ENCODE measurements at places on chromosomes 12 and 14.

DNA sequence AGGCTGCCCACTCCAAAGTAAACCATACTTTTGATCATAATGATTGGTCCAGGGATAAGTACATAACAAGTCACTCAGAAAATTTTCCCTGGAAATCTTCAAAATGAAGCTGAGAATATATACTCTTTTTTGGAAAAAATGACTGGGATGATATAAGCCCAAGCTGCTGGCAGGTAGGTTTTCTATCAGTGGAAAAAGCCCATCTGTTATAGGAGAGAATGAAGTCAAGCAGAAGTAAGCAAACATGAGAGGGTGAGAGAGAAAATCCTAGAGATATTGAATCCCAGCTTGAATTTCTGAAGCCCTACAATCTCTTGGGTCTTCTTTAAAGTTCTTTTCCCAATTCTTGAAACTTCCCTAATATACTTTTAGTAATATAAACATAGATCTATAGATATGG, 37.3 kb upstream of the ZDHHC17 start:
- no peak for DNase-seq

GRCh38 chr14:54453252-54453651, 12.1 kb upstream of the CNIH1 start:
- DNase-seq, result no peak

DNA sequence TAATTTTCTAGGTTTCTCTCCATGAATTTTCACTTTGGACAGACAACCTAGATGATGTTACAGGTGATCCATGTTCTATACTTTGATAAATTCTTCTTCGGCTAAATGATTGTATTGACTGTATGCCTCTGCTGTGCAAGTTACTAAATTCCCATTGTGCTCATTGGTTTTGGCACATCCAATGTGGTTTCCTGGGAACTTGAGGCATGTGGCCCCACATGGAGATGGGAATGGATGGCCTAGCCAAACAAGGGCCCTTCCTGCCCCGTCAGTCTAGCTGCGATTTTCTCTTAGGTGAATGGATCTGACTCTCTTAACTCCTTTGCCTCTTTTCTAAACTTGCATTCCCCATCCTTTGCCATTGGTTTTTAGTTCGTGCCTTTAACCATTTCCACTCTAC, 186.2 kb downstream of the PELI2 start:
- no peak for DNase-seq

DNA sequence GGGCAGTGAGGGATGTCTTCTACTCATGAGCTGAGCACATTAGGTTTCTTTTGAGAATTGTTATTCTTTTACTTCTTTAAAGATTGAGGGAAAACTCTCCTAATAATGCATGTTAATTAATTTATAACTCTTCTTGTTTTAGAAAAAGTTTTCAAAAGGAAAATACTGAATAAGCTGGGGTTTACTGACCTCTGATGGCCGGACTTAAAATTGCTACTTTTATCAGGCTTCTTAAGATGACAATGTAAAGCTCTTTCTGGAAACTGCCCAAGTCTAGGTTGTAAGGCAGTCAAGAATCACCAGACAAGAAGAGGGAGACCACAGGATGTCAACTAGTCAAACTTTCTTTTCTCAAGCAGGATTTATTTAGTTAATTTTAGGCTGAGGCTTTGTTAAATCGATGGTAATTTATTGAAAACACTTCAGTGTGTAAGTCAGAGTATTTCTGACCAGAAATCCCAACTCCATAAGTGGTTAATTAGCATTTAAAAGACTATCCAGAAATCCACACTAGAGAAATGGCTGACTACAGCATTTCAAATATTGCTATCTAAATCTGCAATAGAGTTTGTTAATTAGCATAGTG, 82.1 kb downstream of the AVPR1A start:
- DNase-seq, result no peak

- DNase-seq, result no peak
Observed at GRCh38 chr14:95363468-95363954, 43.8 kb upstream of the CLMN start.

DNA sequence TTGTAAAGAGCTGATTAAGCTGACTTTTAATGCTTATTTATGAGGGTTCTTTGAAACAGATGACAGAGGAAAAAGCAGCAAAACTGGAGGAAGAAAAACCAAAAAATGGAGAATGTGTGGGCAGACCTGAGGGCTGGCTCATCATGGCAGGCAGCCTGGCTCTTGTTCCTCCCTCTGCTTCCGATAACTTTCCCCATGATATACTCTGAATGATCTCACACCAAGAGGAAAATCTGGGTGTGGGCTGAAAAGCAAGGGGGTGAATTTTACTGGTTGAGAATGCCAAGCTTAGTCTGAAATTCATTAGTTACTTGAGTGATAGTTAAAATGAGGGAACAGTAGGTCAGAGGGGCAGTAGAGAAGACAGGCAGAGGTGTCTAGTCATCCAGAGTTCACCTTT, 330.1 kb upstream of the PRICKLE1 start:
- DNase-seq, result no peak

- DNase-seq, result peak; percentile 84
Observed at GRCh38 chr12:52023182-52023975, 16.6 kb downstream of the TAMALIN start.

DNA sequence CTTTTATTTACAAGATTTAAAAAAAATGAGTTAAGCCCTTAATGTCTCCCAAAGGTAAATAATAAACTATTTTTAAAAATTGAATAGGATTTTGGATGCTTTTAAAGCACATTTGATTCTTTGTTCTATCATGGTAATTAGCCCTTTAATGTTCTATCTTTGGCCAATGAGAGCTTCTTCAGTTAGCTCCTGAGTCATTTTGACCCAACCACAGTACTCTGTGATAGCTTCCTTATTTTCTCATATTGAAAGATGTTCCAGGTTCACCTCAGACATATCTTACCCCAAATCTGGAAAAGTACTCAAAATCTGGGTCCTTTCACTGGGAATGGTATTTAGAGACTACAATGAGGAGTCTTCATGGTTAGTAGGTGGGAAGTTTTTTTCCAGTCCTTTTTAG, 98.0 kb downstream of the MYRFL start:
- no peak for DNase-seq

DNA sequence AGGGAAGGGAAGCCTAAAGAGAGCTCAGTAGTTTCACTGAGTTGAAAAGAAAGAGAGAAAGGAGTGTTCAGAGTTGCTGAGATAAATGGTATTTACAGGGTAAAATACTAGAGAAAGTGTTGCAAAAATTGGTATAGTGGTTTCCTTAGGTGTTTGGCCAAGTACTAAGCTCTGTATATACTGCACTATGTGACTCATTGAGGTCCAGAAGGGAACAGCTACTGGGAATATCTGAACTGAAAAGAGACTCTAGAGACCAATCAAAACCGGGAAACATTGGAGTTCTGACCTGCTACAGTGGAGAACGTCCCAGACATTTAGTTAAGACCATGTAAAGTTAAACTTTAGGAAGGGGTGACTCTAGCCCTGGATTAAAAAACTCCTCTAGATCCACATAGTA, 42.7 kb upstream of the ALX1 start:
- no peak for DNase-seq

DNA sequence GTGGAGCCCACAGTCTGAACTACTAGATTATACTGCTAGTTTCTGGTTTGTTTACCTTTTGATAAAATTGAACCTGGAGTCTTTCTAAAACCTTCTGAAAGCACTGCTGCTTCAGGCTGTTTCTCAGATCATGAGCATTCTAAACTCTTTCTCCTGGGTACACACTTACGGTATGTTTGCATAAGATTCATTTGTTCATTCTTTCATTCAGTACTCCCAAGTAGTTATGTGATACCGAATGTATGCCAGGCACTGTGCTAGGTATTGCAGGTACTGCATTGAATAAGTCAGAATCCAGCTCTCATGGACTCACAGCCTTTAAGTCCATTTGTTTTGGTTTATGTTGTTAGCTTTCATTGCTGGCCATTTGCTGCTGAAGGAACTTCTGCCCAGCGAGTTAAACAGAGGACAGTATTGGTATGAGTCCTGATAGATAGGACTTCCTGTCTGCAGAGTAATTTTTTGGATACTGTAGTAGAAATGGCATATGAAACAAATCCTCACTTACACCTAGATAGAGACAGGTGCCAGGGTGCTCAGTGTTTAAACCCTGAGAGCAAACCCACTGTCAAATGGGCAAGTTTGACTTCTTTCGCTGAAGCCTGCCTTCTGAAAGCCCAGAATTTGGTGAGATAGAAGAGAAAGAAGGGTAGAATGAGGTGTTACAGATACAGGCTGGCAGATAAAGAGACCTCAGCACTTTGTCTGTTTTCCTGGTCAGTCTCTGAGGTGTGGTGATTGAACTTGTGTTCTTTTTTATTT, 2.1 kb downstream of the SUSD6 start:
- no peak for DNase-seq

GRCh38 chr12:1630133-1630826, 1.2 kb downstream of the WNT5B start:
- DNase-seq, result no peak

DNA sequence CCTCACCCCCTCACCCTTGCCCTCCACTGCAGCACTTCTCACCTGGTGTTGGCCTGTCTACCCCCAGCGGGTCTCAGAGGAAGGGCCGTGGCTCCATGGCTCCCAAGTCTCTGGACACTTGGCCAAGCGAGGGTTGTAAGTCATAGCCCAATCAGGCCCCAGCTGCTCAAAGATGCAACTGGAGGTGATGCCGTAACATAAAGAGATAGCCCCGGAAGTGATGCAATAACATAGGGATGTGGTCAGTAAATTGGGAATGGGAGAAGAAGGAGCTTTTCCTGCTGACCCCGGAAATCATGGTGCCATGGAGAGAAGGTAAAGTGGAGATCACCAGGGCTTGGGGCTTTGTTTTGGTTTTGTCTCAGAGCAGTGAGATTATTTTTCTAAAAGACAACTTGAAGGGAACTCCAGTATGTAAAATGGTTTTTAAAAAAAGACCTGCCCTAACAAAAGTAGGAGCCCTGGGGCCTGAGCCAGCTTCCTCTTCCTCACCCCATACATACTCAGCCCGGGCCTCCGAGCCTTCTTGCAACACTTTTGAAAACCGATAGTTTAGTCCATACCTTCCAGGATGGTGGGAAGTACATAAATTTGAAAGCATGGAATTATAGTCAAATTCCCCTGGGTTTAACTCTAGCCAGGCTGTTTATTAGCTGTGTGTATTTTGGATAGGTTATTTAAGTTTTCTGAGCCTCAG, 212.5 kb downstream of the CRADD start:
- DNase-seq, result no peak

DNA sequence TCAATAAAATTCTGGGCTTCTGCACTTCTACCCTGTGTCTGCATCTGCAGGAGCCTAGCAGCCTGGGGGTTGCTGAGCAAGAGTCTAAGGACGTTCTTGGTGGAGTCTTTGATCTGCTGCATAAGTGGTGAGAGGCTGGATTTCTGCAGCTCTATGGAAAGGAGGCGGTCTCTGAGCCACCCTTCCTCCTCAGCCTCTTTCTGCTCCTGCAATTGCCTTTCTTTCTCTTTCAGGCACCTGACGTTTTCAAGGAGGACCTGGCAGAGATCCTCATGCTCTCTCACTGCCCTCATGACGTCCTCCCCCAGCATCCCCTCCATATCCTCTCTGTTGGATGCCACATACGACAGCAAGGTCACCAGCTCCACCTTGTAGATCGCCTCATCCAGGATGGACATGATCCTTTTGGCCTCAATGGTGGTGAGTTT, 13.6 kb upstream of the TPCN1 start:
- no peak for DNase-seq

GRCh38 chr12:18284386-18284785, 23.1 kb downstream of the PIK3C2G start:
- no peak for DNase-seq

GRCh38 chr14:74683406-74683805, 29.5 kb downstream of the AREL1 start:
- DNase-seq, result no peak

GRCh38 chr12:14836336-14837210, 6.8 kb downstream of the ART4 start:
- no peak for DNase-seq

- DNase-seq, result no peak
Observed at GRCh38 chr12:66848967-66849366, 170.1 kb upstream of the GRIP1 start.

GRCh38 chr14:49946320-49947141, 53.6 kb downstream of the ARF6 start:
- DNase-seq, result no peak

GRCh38 chr14:68820536-68820935, 27.7 kb upstream of the ZFP36L1 start:
- DNase-seq, result no peak

- DNase-seq, result no peak
Observed at GRCh38 chr14:84963518-84963917, 566.4 kb upstream of the FLRT2 start.

DNA sequence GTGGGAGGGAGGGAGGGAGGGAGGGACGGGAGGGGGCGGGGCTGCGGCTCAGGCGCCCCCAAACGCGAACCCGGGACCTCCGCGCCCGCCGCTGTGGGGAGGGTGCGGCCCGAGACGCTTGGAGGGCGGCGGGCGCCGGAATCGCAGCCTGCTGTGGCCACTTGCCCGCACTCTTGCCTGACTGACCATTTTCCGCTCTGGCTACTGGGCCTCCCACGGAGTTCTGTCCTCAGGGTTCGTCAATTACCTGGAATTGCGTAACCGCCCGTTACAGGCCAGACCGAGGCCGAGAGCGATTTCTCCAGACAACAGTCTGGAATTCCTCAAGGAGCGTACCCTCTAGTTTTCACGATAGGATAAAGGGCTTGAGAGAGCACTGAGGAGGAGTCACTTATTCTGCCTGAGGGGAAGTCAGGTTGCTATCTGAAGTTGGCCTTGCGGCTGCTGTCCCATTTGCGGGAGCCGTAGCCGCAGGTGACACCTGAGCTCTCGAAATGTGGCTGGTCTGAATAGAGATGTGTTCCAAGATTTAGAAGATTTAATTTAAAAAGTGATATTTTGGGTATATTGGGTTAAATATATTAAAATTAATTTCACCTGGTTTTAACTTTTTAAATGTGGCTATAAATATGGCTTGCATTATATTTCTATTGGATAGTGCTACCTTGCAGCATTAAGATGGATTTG, 446 bp upstream of the ZNF641 start:
- DNase-seq, result no peak

DNA sequence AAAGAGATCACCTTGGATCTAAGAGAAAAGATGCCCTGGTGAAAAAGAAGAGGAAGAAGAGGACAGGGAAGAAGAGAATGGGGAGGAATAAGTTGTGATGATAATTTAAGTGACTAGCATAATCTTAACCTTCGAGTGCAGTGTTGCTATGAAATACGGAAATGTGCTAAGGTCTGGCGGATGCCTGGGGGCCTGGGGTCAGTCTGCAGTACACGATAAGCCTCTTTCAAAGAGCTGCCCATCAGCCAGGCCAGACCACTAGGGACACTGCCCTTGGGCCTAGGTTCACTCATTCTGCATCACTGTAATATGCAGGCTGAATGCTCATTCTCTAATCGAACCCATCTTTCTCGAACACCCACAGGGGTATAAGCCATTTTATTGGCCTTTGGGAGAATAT, 83.4 kb downstream of the PLEKHG3 start:
- no peak for DNase-seq

GRCh38 chr12:111163422-111163821, 205.5 kb downstream of the PHETA1 start:
- no peak for DNase-seq

All from stimulated activated CD8-positive, alpha-beta memory T cell treated with anti-CD3 and anti-CD28 coated beads, Interleukin-4, amount 100 ng/mL, for 1 hour (primary cell).